ENCODE measurements at places on chromosomes 5 and 9.

GRCh38 chr5:178790371-178790770, 59.9 kb upstream of the ZNF354A start:
- no peak for DNase-seq

DNA sequence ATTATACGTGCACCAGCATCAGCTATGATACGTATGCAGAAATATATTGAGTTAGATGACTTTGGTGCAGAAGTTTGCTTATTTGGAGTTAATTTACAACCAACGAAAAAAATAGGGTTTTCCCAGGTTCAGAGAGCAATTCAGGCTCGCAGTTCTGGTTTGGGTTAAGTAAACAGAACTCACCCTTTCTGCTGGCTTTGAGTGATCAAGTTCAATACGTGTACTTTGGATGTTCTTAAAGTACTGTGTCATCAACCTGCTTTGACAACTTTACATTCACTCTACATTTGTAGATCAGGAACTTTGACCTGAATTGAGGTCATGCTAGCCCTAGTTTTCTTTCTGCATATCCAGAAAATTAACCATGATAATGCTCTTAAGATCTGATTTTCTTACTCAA, 40.7 kb downstream of the ACOT12 start:
- DNase-seq: no peak

GRCh38 chr9:96553070-96553469, 66.6 kb downstream of the CDC14B start:
- no peak for DNase-seq

GRCh38 chr5:83313436-83313835, 158.1 kb upstream of the VCAN start:
- no peak for DNase-seq

DNA sequence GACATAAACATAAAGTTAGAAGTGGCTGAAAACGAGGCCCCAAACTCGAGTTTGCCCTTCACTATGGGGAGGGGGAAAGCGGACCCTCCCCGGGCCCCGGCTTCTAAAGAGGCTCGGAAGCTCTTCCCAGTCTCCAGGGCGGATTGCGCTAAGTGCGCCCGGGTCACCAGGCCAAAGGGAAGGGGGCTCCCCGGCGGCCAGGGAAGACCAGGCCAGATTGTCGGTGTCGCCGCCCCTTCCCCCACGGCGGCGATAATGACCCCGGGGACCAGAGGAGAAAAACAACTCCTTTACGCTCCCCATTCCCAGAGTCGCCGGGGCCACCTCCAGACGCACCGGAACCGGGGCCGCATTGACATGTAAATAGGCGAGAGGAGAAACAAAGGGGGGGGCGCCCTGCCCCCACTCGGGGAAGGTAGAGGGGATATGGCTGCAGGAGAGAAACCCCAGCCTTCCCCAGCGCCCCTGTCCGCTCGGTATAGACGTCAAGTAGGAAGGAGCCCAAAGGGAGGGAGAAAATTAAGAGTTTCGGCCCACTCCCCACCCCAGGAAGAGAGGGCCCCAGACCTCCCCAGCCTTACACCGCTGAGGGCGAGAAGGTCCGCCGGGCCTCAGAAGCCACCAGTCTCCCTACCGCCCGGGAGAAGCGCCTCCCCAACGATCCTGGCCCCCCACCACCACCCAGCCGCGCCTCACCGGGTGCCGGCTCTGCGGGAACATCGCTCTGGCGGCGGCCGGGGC, 1.7 kb downstream of the TLE1 start:
- no peak for DNase-seq

DNA sequence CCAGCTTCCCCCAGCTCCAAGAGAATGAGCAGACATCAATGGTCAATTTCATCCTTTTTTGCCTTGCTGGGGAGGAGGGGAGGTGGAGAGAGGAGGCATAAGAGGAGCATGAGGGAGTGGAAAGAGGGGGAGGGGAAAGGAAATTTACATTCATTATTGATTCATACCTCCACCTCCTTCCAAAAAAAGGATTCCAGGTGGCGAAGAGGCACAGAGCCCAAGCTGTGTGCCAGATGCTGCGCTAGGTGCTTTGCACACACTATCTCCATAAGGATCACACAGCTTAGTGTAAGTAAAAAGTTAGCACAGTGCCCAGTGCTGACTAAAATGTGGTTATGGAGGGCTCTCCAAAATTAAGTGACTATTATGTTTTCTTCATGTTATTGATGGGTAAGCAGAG, 11.0 kb downstream of the ASTN2 start:
- no peak for DNase-seq

DNA sequence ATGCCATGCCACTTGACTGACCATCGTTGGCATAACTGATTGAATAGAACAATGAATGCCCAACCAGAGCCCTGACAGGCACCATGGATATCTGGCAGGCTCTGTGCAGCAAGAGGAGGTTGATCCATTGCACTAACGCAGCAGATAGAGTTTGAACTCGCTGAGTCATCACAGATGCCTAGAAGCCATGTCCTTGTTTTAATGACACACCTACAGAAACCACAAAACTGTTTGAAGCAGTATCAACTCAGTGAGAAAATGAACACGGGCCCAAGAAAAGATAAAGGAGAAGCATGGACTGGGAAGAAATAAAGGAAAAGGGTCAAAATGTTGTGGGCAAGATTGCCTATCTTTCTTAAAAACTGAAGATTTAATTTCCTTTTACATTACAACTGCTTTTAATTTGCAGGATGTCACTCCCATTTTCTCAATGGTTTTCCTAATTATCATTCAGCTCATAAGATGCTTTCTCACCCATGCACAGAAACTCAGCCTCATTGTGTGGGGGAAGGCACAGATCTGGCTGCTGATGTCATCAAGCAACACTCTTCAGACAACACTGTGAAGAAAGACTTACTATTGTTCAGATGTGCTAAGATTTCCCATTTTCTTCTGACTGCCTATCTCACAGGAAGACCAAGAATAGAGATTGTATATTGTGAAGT, 129.0 kb downstream of the PIK3R1 start:
- DNase-seq: peak; percentile 62

- DNase-seq: no peak
These were observed 83.4 kb downstream of the MUSK start for GRCh38 chr9:110751971-110752370.

DNA sequence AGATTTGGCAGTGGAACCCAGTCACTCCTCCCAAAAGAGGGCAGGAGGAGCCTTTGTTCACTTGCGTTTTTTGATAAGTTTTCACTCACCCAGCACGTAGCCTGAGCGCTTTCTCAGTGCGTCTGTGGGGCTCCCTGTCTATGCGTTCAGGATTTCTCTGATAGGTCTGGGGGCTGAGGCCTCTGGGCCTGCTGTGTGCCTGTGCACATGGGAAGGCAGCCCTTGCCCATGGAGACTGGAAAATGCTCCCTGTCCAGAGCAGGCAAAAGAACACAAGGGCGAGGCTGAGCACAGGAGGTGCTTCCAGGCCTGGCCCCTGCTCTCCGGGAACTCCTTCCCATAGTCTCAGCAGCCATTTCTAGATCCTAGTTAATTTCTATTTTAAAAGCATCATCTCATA, 249.9 kb downstream of the FSTL4 start:
- DNase-seq: no peak

GRCh38 chr9:75824816-75825568, 65.5 kb upstream of the PCSK5 start:
- no peak for DNase-seq

DNA sequence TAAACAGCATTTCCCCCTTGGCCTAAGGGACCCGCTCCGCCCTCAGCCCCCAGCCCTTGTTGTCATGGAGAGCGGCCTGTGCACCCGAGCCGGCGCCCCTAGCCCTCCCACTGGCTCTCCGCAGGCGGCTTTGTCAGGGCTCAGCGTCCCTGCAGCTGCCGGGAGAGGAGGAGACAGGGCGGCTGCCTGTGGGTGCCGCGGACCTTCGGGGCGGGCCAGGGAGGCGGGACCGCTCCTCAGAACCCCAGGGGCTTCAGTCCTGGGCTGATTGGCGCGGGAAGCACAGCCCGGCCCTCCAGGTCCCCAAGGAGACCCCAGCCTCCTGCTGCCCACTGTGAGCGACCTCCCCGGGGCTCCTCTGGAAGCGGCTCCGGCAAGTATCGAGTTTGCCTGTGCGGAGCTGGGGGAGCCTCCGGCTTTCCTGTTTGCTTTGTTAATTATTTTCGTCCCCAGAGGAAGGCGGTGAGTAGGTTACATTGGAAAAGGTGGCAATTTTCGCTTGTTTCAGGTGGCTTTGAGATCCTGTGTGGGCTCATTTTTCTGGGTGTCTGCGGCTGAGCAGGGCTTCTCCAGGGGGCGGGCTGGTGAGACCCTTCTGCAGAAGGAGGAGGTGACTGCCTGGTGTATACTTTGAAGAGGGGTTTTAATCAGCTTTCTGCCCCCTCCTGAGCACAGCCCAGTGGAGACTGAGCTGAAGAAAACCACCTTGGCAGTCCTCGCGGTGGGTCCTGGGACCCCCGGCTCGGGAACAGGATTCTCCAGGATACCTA, at the start of gene FGD3:
TSS of gene FGD3 (plus strand) at position 256 of the 770 bp plus-strand sequence. CDS start 28,734 bp downstream, outside the sequence.
- no peak for DNase-seq

DNA sequence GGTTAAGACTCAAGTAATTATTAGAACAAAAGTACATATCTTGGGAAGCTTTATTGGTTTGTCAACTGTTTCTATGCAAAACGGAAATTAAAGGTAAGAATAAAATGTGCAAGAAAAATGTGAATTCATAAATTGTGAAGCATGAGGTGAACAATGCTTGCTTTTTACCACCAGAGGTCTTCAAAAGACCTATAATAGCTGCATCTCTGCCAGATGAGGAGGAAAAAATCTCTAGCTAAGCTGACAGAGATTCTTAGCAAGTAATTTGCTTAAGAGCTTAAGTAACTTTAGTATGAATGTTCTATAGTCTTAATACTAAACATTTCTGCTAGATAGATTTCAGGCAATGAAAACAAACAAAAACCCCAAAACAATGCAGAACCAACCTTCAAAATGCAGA, 54.1 kb downstream of the MRPS30 start:
- no peak for DNase-seq

DNA sequence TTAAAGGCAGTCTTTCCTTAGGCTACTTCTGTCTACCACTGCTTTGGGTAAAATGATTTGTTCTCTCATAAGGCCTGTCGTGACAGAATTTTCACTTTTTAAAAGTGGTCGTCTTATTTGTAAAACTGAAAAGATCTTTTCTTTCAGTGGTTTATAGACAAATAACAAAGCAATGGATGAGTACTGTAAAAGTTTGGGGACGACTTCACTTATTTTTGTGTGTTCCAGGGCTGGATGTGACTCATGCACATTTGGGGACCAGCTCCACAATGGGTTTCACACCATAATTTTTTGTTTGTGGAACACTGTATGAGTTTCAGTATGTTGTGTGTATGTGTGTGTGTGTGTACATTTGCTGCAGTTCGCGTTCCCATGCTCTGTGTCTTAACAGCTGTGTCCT, 53.6 kb downstream of the ARHGAP26 start:
- DNase-seq: no peak

- no peak for DNase-seq
These were observed 77.4 kb downstream of the CFAP77 start for GRCh38 chr9:132487351-132487791.

DNA sequence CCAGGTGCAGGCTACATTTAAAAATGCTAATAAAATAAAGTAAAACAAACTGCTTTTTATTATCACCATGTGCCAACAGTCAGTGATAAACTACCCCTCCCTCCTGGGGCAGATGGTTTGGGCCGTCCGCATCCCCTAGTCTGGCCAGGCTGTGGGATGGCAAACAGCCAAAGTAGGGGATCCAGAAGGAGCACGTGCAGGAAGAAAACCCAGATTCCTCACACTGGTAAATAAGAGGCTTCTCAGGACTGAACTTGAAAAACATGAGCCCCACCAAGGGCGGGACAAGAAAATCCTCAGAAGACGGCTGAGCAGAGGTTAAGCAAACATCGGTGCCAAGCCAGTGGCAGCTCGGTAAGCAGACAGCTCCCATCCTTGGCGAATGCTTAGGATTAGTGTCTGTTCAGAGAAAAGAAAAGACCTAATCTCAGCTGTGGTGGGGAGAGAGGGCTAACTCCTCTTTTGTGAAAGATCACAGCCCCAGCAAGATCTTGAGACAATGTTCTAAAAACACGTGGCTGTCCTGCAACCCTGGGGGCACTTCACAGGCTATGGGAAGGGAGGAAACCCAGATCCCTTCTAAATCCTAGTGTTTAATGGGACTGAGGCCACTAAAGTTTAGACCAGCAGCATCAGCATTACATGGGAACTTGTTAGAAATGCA, 46.5 kb upstream of the GDNF start:
- DNase-seq: no peak

GRCh38 chr9:97500263-97500662, 1.2 kb upstream of the TMOD1 start:
- no peak for DNase-seq

- no peak for DNase-seq
These were observed 8.2 kb downstream of the IPPK start for GRCh38 chr9:92661743-92662142.

DNA sequence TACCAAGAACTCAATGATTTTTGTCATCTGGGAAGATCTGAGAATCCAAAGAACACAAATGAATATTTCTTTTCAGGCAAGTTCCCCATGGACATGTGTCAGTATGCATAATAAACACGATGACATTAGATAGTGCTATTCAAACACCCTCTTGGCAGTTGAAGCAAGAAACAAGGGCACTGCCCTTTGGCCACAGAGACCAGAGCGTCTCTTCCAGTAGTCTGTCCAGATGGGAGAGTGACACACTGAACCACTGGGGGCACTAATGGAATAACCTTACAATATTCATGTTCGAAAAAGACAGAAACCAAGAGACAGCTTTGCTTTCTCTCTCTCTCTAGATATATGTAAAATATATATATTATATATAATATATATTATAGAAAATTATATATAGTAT, 301.9 kb downstream of the CTNND2 start:
- DNase-seq: peak; percentile 86

DNA sequence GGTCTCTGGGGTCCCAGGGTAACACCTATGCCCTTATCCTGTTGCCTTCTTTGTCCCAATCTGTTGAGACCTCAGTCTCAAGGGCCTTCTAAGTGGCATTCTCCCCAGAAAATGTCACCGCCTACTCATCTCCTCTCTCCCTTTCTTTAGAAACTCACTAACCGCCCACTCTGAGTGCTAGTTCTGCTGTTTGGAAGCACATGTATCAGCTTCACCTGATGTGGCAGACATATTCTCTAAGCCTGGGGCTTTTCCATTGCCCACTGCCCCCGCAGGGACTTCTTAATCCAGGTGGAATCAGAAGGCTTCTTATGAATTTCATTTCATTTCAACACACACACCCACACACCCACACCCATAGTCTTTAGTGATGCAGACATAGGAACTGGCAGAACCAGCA, 165.1 kb downstream of the ASTN2 start:
- no peak for DNase-seq

- peak; percentile 42 for DNase-seq
These were observed 115.9 kb downstream of the ATPSCKMT start for GRCh38 chr5:10133830-10134229.

- DNase-seq: peak; percentile 33
These were observed 9.0 kb upstream of the ZSWIM6 start for GRCh38 chr5:61322738-61323725.

DNA sequence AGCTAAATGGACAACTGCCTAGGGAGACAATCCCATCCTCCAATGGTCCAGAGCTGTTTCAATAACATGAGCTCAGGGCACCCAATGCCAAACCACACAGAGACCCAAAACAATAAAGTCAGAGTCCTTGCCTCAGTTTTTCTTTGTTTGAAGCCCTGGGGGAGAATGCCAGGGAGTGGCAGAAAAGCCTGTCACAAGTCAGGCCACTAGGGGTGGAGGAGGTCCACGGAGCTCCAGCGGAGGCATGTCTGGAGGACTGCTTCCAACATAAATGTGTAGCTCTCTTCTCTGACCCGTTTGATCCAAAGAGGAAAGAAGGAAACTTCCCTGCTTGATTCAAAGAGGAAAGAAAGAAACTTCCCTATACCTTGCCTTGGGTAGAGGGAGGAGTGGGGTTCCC, 175.3 kb downstream of the HSPA4 start:
- no peak for DNase-seq

- DNase-seq: no peak
These were observed 1.5 kb downstream of the ZBTB43 start for GRCh38 chr9:126806336-126806735.
